Body of pancreas (tissue), 4 donors: ENCODE measurements at places on chromosomes 6 and 20.

GRCh38 chr6:80343511-80343910 is 237.0 kb downstream of the BCKDHB start:
- DNase-seq: no peak

DNA sequence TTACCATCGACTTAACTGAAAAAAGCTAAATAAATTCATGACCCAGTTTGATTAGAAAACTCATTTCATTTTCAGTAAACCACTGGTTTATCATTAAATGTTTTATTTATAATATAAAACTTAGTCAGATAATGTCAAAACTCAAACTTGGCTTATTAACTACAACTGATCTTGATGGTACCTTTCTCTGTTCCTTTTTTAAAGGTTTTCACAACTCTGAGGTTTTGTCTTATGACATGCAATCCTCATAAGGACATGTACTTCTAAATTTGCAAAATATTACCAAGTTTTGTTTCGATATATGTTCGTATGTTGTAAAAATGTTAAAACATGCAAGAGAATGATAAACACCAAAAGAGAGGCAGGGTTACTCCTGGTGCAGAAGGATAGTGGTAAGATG is 82.5 kb upstream of the PDE10A start:
- no peak for DNase-seq

DNA sequence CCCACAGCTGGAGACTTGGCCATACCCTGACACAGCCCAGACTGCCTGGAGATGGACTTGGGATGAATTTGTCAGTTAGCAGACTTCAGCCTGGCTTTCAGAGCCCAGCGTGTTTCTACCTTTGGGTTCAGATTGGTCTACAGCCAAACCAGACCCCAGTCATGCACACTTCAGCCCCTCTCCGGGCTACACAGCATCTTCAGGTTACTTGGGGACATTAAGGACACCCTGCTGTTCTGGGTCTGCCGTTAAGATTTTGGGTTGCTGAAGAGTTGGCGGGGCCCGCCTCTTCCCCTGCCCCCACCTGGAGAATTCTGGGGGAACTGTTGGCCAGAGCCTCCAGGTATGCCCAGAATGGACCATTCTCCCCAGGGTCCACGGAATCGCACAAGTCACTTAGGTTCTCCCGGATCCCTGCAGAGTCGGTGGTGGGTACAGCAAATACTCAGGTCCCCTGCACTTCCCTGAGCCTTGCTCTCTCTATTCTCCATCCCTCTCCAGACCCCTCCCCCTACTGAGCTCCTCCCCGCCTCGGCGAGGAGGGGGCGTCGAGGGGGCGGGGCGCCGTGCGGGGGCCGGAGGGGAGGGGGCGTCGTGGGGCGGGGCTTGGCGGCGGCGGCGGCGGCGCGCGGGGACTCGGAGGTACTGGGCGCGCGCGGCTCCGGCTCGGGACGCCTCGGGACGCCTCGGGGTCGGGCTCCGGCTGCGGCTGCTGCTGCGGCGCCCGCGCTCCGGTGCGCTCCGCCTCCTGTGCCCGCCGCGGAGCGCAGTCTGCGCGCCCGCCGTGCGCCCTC is at the start of gene PTK7:
TSS of gene PTK7 (plus strand) at position 645 of the 794 bp plus-strand sequence. CDS start 175 bp downstream, outside the sequence.
- peak; percentile 39 for DNase-seq

DNA sequence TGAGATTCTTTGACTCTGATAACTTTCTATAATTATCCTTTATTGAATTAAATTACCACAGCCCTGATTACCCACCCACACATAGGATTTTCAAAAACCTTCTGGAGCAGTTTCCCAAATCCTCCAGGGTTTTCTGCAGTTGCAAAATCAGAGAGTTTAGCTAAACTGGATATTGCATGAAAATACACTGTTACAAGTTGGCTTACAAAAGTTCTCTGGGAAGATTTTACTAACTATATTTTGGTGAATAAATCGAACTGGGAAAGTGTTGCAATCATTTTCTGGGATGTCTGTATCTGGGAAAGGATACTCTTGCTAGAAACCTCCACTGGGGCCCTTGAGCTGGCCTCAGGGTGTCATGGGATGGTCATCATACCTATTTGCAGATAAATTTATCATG is 97.6 kb upstream of the STMND1 start:
- DNase-seq: no peak

- no peak for DNase-seq
Observed at GRCh38 chr20:21228511-21228910, 74.6 kb upstream of the XRN2 start.

DNA sequence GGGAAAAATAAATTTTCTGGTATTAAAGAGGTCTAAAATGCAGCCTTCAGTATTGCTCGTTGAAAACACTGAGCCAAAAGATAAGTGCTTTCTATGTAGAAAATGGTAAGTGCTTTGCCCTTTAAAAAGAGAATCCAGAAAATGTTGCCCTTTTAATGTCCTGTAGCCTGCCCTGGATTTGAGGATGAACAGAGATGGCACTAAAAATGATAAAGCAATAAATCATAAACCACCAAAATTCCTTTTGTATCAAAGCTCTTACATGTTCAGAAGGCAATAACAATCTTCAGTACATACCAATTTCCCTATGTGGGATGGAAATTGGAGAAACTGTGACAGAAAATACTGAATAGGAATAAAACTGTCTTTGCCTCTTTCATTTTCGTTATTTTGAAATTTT is 405.8 kb downstream of the PHF3 start:
- DNase-seq: no peak

- DNase-seq: no peak
Observed at GRCh38 chr6:108872575-108872974, 24.4 kb downstream of the ARMC2 start.

GRCh38 chr20:41142919-41143318 is 5.6 kb downstream of the PLCG1 start:
- no peak for DNase-seq

DNA sequence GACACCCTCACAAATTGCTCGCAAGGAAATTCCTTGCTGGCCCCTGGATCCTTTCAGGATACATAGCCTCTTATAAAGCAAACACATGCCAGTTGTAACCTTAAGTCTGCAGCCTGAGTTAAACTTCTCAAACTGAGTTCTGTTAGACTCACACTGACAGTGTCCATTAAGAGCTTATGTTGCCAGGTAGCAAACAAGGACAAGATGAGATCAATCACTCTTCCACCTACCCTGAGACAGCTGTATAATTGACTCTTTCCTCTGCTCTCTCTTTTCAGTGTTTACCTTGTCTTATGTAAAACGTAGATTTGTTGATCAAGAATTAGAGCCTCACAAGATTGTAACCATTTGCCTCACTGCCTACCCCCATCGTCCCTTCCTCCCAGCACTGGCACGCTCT is 359.8 kb downstream of the EPM2A start:
- no peak for DNase-seq

DNA sequence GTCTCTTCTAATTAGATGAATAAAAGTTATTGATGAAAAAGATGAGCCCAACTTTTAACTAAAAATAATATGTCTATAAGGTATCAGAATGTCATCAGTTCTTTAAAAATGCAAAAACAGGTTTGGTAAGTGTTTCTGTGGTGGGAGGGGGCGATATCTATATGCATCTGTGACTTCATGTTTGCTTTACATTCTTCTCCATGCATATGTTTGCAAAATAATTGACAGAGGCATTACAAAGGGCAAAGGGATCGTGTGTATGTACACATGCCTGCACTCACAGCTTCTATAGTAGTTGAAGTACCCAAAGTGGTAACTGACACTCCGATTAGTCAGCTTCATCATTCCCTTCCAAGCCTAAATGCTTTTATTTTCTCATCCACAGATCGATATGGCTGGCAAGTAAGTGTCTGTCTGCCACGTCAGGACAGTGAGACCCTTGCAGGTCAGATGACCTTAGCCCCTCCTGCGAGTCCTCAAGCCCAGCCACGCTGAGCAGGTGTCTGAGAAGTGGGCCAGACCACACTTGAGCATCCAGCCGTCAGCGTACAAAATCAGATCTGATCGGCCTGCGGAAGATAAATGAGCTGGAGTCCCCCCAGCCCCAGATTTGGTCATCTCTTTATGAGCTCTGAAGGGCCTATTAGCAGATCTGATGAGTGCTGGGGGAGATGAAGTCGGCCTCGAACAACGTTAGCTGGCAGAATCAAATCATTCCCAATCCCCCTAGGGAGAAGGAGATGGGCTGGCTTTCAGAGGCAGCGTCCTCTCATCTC is 369.1 kb downstream of the MAFB start:
- no peak for DNase-seq

GRCh38 chr6:47438481-47439347 is 38.9 kb upstream of the CD2AP start:
- no peak for DNase-seq

- no peak for DNase-seq
Observed at GRCh38 chr20:48544402-48545339, 283.1 kb downstream of the PREX1 start.

GRCh38 chr6:143845033-143845432 is 1.9 kb downstream of the LTV1 start:
- no peak for DNase-seq

DNA sequence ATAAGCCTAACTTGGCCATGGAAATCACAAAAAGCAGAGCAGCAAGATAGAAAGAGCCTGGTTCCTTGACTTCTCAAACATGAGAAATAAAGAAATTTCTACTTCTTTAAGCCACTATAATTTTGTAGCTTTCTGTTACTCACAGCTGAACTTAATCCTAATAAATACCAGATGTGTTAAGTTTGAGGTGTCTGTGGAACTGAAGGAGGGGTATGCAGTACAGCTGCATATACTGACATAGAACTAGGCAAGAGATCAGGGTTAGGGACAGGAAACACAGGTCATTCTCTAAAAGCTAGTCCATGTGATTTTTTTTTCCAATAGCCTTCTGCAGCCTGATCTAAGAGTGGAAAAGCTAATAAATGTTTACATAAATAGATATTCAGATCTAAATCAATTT is 123.9 kb downstream of the COL12A1 start:
- no peak for DNase-seq

GRCh38 chr20:38531021-38531420 is 50.0 kb upstream of the ADIG start:
- no peak for DNase-seq

GRCh38 chr6:42966571-42966970 is 6.0 kb downstream of the GNMT start:
- DNase-seq: peak; percentile 28

DNA sequence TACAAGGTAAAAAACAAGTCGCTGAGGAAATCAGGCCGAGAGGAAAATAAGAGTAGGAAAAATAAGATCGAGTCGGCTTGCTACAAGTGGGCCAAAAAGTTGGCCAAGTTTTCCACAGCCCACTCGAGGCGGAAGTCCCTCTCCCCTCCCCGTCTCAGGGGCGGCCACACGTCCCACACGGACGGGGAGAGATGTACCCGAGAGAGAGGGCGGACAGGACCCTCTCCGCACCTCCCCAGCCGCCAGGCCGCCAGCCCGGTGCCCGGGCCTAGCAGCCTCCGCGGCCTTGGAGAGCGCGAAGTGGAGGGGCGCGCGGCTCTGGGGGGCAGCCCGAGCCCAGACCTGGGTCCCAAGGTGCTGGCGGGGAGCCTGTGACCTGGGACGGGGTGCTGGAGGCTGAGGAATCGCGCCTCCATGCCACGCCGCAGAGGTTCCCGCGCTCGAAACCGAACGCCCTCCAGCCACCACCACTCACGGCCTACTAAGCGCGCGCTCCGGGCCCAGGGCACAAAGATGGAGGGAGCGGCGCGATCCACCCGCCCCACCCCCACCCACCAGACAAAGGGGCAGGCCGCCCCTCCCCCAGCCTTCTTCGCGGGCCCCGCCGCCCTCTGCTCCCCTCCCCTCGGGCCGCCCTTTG is 1.9 kb upstream of the HMGA1 start:
- no peak for DNase-seq

GRCh38 chr6:50891290-50891689 is 72.6 kb downstream of the TFAP2B start:
- DNase-seq: no peak

GRCh38 chr6:135633573-135633972 is 136.0 kb upstream of the AHI1 start:
- DNase-seq: no peak

DNA sequence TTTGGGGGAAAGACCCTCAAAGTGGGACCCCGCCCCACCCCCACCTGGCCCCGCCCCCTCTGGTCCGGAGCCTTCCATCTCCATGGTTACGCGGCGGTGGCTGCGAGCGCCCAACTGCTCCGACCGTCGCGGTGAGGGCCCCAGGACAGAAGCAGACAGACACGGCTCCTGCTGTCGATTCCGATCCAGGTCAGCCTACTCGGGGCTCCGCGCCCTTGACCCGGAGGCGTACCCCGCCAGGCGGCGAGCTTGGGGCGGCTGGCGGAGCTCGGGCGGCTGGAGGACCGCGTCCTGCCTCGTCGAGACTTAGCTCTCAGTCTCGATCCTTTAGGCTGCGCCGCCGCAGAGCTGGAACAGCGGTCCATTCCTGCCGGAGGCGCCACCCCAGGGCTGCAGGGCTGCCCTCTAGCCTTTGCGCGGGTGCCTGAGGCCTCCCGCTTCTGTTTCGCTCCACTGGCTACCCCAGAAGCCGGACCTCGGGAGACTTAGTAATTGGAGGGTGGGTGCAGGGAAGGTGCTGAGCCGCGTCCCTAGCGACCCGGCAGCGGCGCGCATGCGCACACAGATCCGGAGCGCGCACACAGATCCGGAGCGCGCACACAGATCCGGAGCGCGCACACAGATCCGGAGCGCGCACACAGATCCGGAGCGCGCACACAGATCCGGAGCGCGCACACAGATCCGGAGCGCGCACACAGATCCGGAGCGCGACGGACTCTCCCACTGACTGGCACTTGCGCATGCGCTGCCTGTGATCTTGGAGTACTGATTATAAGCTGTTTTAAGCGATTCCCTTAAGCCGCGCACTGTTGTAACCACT is at the start of gene CFAP206:
TSS of gene CFAP206 (plus strand) at position 72 of the 820 bp plus-strand sequence. CDS start 1,868 bp downstream, outside the sequence.
- peak; percentile 87 for DNase-seq

DNA sequence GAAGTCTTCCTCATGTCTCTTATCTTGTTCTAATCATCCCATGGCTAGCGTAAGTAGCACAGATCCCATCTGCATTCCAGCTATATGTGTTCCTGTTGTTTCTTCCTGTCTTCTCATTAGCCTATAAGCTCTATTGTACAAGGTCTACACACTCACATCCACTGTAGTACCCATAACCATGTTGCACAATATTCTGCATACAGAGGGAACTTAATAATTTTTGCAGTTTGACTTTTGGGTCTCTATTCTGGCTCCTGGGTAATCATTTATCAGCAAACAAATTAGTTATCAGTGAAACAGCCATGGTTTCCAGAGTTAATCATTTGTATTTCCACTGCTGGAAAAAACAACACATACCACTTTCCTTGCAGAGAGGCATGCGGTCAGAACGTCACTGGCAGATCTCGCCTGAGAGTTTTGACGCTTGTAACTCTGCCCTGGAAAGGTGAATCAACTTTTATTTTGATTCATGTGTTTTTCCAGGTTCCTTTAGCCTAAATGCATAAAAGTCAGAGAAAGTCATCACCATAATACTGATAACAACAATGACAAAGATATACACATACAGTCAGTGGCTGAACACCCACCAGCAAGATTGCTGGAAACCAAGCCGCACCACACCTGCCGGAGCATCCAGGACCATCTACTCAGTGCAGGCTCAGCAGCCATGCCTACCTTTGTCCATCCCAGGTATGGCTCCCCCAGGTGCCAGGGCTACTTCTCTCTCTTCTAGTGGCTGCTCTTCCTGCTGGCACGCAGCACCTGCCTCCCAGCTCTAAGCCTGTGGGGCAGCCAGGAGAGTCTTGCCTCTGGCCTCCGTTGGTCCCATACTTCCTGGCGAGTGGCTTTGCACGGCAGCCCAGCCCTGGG is 158.2 kb downstream of the QRSL1 start:
- DNase-seq: peak; percentile 90

- no peak for DNase-seq
Observed at GRCh38 chr6:160202411-160202810, 56.2 kb downstream of the SLC22A2 start.
